Astrocyte of the hippocampus (primary cell): ENCODE measurements at places on chromosomes 5 and 9.
A peak's percentile ranks its signal among the peaks of the same experiment; 100 is the strongest.

DNA sequence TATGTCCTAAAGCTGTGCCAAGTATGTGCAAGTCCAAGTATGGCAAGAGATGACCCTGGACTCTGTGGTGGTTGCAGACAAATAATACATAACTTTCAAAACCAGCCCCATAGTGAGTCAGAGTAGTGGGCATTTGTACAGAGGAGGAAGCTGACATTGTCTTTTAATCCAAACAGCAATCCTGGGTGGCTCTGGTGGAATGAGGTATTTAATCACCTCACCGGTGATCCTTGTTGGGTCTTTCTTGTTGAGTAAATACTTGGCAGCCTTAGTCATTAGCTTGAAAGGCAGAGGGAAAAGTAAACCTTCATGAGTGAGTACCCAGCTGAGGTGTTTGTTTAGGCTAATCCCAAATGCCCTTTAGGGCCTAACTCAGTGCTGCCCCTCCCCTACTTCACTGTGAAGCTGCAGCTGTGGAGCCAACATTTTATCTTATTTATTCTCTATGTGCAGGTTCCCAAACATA, 148.7 kb upstream of the SLC12A2 start:
- peak; percentile 88 for DNase-seq

DNA sequence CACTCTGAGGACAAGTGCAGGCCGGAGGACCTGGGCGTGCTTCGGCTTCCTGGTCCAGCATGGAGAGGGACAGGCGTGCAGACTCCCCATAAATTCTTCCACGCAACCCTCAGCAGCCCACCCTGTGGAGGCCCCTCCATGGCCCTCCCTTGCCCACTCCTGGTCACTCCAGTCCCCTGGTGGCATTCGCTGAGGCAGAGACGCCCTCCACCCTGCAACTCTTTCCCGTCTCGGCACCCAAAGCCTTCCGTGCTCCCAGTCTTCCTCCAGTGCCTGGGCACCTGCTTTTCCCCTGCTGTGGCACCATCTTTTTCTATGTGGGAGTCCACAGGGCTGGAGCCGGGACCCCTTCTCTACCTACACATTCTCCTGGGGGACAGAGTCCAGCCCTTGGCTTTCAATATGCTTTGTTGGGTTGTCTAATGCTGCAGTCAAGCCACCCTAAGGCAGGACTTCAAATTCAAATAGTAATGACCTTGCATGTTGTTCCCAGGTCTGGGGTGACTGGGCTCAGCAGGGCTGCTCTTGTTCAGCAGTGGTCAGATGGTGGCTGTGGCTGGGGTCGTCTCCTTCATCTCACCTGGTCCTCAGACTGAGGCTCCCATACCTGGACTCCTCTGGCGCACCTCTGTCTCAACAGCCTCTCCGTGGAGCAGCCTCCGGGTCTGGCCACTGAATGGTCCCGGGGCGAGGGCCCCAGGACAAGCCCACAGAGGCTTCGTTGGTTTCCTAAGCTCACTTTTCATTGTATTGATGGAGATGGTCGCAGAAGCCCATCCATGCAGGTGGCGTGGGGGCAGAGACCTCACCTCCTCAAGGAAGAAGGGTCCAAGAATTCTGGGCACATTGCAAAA, 15.2 kb downstream of the MRPL36 start:
- DNase-seq = no peak

- DNase-seq = no peak
These were observed 195.2 kb downstream of the AOPEP start for GRCh38 chr9:94921656-94922055.

DNA sequence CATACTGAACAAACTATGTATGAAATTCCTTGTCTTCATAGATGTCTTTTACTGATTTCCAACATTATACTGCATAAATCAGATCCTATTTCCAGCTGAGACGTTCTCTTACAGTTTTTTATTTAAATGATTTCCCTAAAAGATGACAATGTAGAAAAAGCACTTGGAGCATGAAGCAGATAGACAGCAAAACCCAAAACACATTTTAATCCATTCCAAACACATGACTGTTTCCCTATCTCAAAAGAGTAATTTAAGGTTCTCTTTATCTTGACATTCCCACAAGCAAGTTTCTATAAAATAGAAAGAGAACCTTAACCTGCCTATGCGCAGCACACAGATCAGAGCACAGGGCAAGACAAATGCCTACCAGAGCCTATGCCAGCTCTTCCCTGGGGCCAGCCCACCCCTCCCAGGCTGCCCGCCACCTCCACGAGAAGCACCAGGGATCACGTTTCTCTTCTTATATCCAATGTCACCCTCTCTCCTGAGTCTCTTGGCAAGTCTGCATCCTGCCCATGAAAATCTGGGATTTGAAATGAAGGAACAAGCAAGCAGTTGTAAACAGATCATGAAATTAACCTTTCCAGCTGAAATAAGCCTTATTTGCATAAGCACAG, 52.4 kb downstream of the RETREG1 start:
- no peak for DNase-seq

GRCh38 chr5:14873790-14874189, 2.2 kb upstream of the ANKH start:
- DNase-seq = no peak

GRCh38 chr5:129716651-129717050, 31.2 kb upstream of the MINAR2 start:
- DNase-seq = no peak

- DNase-seq = no peak
These were observed 78.0 kb downstream of the AMBP start for GRCh38 chr9:114000063-114000454.

DNA sequence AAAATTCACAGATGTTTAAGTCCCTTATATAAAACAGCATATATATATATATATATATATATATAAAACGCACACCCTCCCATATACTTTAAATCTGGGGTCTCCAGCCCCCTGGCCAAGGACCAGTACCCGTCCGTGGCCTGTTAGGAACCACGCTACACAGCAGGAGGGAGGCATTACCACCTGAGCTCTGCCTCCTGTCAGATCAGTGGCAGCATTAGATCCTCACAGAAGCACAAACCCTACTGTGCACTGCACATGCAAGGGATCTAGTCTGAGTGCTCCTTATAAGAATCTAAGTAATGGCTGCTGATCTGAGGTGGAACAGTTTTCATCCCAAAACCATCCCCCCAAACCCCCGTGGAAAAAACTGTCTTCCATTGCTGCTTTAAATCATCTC, 9.0 kb downstream of the PSIP1 start:
- no peak for DNase-seq

DNA sequence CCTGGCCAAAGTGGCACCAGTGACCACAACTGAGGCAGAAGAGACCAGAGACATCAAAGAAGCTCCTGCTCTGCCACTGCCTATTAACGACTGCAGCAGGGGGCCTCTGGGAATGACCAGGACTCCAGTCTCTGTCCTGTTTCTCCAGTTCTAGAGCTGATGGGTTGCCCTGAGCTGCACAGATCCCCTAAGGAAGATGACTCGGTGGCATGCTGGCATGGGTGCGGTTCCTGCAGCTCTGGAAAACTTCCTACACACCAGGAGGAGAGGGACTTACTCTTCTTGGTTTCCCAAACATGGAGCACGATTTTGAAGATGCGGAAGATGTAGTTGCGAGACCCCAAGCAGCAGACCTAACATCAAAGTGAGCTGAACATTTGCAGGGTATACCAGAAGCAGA, 2.7 kb downstream of the SLIT3 start:
- no peak for DNase-seq

DNA sequence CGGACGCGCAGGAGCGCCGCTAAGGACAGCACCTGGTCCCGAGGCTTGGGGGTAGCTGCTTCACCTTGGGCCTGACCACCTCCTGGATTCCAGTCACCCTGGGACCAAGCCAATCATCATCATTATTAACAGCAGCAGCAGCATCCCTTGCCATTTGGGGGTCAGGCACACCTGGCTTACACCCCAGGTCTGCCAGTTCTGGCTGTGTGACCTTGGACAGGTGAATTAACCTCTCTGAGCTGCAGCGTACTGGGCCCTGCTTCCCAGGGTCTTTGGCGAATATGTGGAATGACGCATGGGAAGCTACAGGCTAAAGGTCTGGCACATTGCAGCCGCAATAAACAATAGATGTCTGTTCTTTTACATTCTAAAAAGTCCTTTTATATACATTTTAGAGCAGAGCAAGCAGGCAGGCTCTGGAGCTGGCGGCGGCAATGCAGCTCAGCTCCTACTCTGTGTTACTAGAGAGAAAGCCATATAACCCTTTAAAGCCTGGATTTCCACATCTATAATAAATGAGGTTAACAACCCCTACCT, 97.8 kb upstream of the CPLX2 start:
- no peak for DNase-seq

GRCh38 chr5:31161781-31162181, 31.7 kb upstream of the CDH6 start:
- peak; percentile 14 for DNase-seq

- no peak for DNase-seq
These were observed 91.6 kb downstream of the ANKH start for GRCh38 chr5:14779975-14780374.

GRCh38 chr5:147836439-147836838, 5.0 kb upstream of the SPINK1 start:
- DNase-seq = no peak

GRCh38 chr9:129836311-129837007, 1.2 kb downstream of the USP20 start:
- no peak for DNase-seq

- no peak for DNase-seq
These were observed 20.0 kb downstream of the ANKH start for GRCh38 chr5:14851597-14851996.

DNA sequence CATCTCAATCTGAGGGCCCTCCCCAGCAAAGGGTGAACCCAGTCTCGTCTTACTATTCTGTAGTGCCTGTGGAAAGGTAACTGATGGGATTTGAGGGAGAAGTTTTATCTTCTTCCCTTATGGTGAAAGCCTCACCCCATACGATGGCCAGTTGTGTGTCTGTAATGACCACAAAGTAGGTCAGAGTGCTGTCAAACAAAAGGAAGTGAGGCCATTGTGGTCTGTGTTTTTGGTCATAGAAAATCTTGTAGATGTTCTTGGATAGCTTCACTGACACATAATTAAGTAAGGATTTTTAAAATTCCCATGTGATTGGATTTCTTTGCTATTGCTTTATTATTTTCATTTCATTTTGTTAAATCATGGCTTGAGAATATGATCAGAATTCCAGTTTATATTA, 505.1 kb upstream of the KLF4 start:
- DNase-seq = no peak

GRCh38 chr9:76729980-76730737, 34.1 kb upstream of the PCA3 start:
- DNase-seq = no peak

GRCh38 chr5:168601972-168602371, 22.8 kb upstream of the PANK3 start:
- DNase-seq = no peak

DNA sequence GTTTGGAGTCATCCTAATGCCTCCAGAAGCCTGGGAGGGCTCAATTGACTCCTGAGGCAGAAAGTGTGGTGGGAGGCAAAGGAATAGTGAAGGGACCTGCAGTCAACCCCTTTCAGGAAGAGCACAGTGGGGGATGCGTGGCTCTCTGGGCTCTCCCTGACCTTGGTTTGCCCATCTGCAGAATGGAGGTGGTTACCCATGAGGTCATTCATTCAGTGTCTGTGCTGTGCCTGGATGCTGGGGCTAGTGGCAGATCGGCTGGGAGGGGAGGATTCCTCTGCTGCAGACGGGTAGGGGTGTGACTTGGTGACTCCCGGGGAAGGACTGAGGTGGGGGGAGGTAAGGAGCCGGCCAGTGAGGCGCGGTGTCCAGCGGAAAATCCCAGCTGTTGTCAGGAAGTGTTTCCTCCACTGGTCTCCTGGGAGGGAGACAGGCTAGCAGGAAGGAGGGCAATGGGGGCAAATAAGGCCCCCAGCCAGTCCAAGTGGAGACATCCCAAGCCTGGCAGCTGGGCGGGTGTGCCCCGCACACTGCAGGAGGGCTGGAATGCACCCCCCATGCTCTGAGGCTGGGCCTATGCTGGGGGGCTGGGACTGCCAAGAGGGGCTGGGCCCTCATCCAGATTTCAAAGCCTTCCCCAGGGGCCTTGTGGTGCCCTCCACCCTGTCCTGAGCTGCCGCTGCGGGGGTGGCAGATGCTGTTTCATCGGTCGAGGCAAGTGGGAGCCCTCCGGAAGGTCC, 10.9 kb downstream of the CXXC5 start:
- DNase-seq = peak; percentile 77

GRCh38 chr5:40204144-40204543, 475.6 kb upstream of the PTGER4 start:
- DNase-seq = no peak

DNA sequence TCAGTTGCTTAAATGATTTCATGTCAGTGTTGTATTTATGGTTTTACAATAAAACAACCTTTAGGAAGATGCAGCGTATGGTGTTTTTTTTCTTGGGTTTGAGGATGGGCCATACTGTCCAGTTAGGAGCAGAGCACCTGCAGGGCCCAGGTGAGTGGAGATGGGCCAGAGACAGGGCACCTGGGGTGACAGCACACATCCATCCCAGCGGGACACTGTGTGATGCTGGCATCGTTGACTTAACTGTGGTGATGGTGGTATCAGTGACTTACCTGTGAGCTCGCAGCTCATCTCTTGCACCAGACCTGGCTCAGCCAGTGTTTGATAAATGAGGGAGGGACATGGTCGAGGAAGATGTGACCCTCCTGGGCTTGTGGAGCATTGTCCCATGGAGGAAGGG, 21.6 kb downstream of the AMBP start:
- no peak for DNase-seq
